ENCODE measurements at places on chromosomes 2 and 18. TPM values are rescaled to one million over a fixed set of nuclear protein-coding genes. Genes with fewer than 3 reads are reported as not detected.

DNA sequence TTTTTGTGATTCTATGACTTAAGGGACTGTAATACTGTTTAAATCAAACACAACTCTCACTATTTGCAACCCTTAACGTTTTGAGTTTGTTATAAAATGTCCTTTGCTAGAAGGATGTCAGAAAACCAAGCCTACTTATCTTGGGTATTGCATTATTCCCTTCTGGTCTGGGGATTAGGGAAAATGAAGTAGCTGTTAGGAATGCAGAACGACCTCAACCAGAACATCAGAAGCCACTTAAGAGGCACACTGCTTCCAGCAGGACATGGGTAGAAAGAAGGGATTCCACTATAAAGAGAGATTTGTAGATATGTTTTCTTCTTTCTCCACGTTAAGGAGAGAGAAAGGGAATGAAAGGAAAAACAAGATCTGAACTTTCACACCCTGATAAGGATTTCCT is 101.2 kb downstream of the SETBP1 start:
- no peaks in the 10 kb centered on the region for H3K36me3 ChIP-seq
- DNase-seq: no peak
- H3K27me3 ChIP-seq: no peaks in the 10 kb centered on the region
- peak overlapping the region; percentile 25 for H3K27ac ChIP-seq
- no peak overlapping the region for H3K4me3 ChIP-seq

The KCNF1 gene
- total RNA-seq: not detected

DNA sequence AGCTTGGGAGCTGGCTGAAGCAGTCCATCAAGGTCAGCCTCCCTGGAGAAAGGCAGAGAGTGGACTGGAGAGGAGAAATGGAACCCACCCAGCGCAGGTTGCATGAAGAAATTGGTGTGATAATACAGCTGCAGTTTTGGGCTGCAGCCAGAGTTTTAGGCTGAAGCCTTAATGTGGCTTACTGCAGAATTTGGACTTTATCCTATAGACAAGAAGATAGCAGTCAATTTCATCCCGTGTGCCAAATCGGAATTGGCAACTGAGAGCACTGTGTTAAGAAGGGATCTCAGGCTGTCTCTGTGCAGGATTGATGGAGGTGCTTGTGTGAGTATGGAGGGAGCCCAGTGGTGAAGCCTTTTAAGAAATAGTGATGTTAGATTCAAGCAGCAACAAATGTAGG is 7.5 kb downstream of the SGPP2 start:
- no peaks in the 10 kb centered on the region for H3K4me1 ChIP-seq
- no peak for DNase-seq
- no peak overlapping the region for H3K4me3 ChIP-seq
- no peak overlapping the region for H3K27ac ChIP-seq
- H3K36me3 ChIP-seq: no peaks in the 10 kb centered on the region
- H3K27me3 ChIP-seq: no peaks in the 10 kb centered on the region

- DNase-seq: peak; percentile 67
- no peak overlapping the region for H3K27ac ChIP-seq
- H3K4me3 ChIP-seq: no peak overlapping the region
- H3K4me1 ChIP-seq: no peaks in the 10 kb centered on the region
- no peaks in the 10 kb centered on the region for H3K36me3 ChIP-seq
Observed at GRCh38 chr2:29522951-29523669, 398.3 kb downstream of the ALK start.

GRCh38 chr2:169705927-169706326 is 11.7 kb downstream of the PHOSPHO2 start:
- H3K4me3 ChIP-seq: no peak overlapping the region
- peak overlapping the region; percentile 20 for H3K27ac ChIP-seq
- no peak for DNase-seq
- H3K4me1 ChIP-seq: peaks cover 19% of the 10 kb centered on the region
- no peaks in the 10 kb centered on the region for H3K27me3 ChIP-seq
- no peaks in the 10 kb centered on the region for H3K36me3 ChIP-seq

The SLC20A1 gene
- total RNA-seq: 36.6 TPM

Measured in vagina (tissue), 2 donors.